Activated CD4-positive, alpha-beta memory T cell treated with anti-CD3 and anti-CD28 coated beads for 36 hours (primary cell): ENCODE measurements at places on chromosomes 1 and 21. TPM values are rescaled to one million over a fixed set of nuclear protein-coding genes. Genes with fewer than 3 reads are reported as not detected.
A peak's percentile ranks its signal among the peaks of the same experiment; 100 is the strongest.

GRCh38 chr1:94970783-94971182, 43.9 kb upstream of the CNN3 start:
- no peaks in the 10 kb centered on the region for H3K36me3 ChIP-seq
- H3K4me3 ChIP-seq: no peak overlapping the region
- no peaks in the 10 kb centered on the region for H3K4me1 ChIP-seq
- no peak overlapping the region for H3K27ac ChIP-seq

Gene PADI4
- 0.24 TPM for total RNA-seq

Gene ETV3L
- total RNA-seq: not detected

DNA sequence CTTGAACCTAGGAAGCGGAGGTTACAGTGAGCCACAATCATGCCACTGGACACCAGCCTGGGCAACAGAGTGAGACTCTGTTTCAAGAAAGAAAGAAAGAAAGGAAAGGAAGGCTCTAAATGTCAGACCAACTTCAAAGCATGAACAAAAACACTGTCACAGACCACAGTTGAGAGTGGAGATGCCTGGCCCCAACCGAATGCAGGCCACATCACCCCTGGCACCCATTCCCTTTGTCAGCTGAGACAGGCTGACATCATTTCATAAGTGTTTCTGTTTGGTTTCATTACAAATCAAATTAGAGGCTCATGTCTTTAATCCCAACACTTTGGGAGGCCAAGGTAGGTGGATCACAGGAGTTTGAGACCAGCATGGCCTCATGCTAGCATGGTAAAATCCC, 28.6 kb upstream of the NADK start:
- no peaks in the 10 kb centered on the region for H3K27me3 ChIP-seq
- peaks cover 8% of the 10 kb centered on the region for H3K4me1 ChIP-seq
- peak; percentile 41 for DNase-seq
- H3K36me3 ChIP-seq: peaks cover 23% of the 10 kb centered on the region
- H3K4me3 ChIP-seq: no peak overlapping the region

DNA sequence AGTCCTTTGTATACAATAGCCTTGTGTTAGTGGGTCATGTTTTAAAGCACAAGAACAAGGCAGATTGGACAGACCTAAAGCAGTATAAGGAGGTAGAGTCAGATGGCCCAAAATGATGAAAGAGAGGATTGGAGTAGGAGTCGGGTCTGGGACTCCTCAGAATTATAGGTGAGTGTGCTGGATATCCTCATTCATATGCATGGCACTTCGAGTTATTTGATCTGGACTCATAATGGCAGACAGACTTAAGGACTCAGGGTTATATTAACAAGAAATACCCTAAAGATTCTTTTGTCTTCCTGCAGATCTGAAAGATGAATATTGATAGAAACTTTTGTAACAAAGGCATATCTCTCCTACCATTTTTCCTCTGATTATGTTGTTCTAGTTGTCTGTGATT, 92.7 kb downstream of the GABPA start:
- no peak overlapping the region for H3K27ac ChIP-seq
- H3K27me3 ChIP-seq: peaks cover 4% of the 10 kb centered on the region
- H3K4me3 ChIP-seq: no peak overlapping the region
- H3K4me1 ChIP-seq: peaks cover 3% of the 10 kb centered on the region
- H3K36me3 ChIP-seq: no peaks in the 10 kb centered on the region

DNA sequence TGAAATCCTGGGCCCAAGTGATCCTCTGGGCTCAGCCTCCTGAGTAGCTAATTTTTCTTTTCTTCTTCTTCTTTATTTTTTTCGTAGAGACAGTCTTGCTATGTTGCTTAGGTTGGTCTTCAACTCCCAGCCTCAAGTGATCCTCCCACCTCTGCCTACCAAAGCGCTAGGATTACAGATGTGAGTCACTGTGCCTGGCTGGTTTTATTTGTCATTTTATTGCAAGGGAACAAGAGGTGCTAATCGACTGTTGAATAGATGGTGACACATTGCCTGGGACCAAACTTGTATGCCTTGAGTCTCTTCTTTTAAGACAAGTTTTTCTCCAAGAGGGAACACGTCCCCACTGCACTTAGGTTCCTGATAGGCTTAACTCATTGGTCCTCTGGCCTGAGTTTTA, 20.0 kb upstream of the KLHDC8A start:
- H3K4me3 ChIP-seq: no peak overlapping the region
- peaks cover 21% of the 10 kb centered on the region for H3K4me1 ChIP-seq
- DNase-seq: no peak
- no peak overlapping the region for H3K27ac ChIP-seq

Gene ANKRD65
- total RNA-seq: not detected

DNA sequence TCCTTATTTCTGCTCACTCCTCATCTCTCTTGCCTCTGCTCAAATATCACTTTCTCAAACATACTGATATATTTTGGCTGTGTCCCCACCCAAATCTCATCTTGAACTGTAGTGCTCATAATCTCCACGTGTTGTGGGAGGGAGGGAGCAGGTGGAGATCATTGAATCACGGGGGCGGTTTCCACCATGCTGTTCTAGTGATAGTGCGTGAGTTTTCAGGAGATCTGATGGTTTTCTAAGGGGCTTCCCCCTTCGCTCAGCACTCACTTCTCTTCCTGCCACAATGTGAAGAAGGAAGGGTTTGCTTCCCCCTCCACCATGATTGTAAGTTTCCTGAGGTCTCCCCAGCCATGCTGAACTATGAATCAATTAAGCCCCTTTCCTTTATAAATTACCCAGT, 26.6 kb downstream of the ZBTB8OS start:
- peaks cover 39% of the 10 kb centered on the region for H3K36me3 ChIP-seq
- H3K27me3 ChIP-seq: no peaks in the 10 kb centered on the region
- H3K27ac ChIP-seq: peak overlapping the region; percentile 79
- DNase-seq: peak; percentile 60
- H3K4me3 ChIP-seq: no peak overlapping the region

DNA sequence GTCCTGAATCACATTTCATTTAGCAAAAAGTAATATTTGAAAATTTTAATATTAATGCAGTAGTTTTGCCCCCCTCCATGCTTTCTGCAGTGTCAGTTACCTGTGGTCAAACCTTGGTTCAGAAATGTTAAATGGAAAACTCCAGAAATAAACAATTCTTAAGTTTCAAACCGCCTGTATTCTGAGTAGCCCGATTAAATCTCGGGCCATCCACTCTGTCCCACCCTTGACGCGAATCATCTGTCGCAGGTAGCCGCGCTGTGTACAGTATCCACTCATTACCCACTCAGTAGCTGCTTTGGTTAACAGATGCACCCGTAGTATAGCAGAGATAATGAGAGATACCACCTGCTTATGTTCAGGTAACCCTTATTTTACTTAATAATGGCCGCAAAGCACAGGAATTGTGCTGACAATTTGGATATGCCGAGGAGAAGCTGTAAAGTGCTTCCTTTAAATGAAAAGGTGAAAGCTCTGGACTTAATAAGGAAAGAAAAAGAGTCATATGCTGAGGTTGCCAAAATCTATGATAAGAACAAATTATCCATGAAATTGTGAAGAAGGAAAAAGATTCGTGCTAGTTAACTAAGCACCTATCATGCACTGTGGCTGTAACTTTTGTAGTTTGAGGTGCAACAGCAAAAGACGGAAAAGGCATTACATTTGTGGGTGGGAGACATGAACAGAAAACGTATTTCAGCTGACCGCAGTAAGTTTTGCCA, 889 bp upstream of the SCYL3 start:
- peaks cover 30% of the 10 kb centered on the region for H3K4me1 ChIP-seq
- peaks cover 5% of the 10 kb centered on the region for H3K36me3 ChIP-seq
- no peaks in the 10 kb centered on the region for H3K27me3 ChIP-seq
- H3K27ac ChIP-seq: peak overlapping the region; percentile 98

Gene AMPD1
- not detected for total RNA-seq

Gene RNF11
- 31.9 TPM for total RNA-seq

DNA sequence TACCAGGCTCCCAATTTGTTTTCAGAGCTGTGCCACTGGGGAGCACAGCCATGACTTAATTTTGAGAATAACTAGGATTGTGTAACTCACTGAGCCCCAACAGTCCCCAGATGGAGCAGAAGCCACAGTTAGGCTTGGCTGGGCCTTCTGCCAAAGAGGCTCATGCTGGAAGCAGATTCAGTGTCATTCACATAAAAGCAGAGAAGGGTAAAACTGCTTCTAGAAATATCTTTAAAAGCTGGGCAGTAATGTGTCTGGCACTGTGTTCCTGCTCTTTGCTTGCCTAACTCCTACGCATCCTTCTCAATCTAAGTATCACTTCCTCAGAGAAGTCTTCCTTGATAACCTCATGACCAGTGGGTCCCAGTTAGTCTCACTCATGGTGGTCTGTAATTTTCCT, 20.3 kb downstream of the STK40 start:
- no peaks in the 10 kb centered on the region for H3K27me3 ChIP-seq
- peak overlapping the region; percentile 95 for H3K27ac ChIP-seq
- peaks cover 53% of the 10 kb centered on the region for H3K4me1 ChIP-seq
- peaks cover 7% of the 10 kb centered on the region for H3K36me3 ChIP-seq

DNA sequence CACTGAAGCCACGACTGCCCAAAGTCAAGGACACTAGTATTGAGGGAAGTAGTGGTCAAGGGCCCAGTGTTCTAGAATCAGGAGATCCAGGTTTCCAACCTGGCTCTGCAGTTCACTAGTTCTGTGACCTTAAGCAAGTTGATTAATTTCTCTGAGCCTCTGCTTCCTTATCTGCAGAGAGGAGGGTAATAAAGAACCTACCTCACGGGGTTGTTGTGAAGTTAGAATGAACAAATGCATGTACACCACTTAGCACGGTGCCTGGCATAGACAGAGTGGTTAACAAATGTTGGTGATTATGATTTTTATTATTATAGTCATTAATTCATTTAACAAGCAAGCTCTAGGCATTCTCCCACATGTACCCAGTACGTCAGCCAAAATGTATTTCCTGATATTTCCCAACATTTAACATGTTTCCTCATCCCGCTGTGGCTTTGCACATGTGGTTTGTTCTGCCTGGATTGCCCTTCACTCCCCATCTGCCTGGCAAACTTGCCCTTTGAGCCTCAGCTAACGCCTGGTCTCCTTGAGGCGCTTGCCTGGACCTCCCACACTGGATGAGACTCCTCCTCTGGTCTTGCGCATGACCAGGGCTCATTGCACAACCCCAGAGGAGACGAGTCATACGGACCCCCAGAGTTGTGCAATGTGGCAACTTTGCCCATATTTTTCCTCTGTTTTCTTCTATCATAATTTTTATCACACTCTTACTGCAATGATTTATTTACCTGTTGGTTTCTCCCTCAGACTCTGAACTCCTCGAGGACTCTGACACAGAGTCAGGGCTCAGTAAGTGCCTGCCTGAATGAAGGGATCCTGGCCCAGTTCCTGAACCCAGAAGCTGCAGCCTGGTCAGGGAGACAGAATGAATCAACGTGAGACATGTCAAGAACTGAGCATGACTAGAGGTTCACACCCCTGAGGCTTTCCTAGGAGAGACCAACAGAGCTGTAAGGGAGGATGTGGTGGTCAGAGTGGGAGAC, 20.7 kb upstream of the MFSD2A start:
- no peak for DNase-seq
- no peaks in the 10 kb centered on the region for H3K36me3 ChIP-seq
- H3K27ac ChIP-seq: no peak overlapping the region
- no peaks in the 10 kb centered on the region for H3K4me1 ChIP-seq
